ENCODE measurements at places on chromosomes 4 and X. TPM values are rescaled to one million over a fixed set of nuclear protein-coding genes. Genes with fewer than 3 reads are reported as not detected.

- H3K27me3 ChIP-seq: peaks cover 2% of the 10 kb centered on the region
- H3K27ac ChIP-seq: no peak overlapping the region
- no peaks in the 10 kb centered on the region for H3K4me1 ChIP-seq
- no peak for DNase-seq
Measured at GRCh38 chrX:50188859-50189600, 11.8 kb downstream of the AKAP4 start.

GRCh38 chr4:83356899-83357661, 22.4 kb upstream of the HPSE start:
- H3K4me1 ChIP-seq: peaks cover 22% of the 10 kb centered on the region
- DNase-seq: peak; percentile 23
- H3K27me3 ChIP-seq: no peaks in the 10 kb centered on the region

GRCh38 chr4:89365776-89366175, 58.2 kb upstream of the GPRIN3 start:
- no peaks in the 10 kb centered on the region for H3K36me3 ChIP-seq
- H3K27me3 ChIP-seq: no peaks in the 10 kb centered on the region
- DNase-seq: no peak
- no peak overlapping the region for H3K4me3 ChIP-seq

- no peaks in the 10 kb centered on the region for H3K36me3 ChIP-seq
- no peaks in the 10 kb centered on the region for H3K27me3 ChIP-seq
- peak overlapping the region; percentile 80 for H3K4me3 ChIP-seq
- peaks cover 23% of the 10 kb centered on the region for H3K4me1 ChIP-seq
- peak; percentile 33 for DNase-seq
- H3K27ac ChIP-seq: peak overlapping the region; percentile 83
Measured at GRCh38 chrX:7146703-7147412, 654 bp upstream of the STS start.

DNA sequence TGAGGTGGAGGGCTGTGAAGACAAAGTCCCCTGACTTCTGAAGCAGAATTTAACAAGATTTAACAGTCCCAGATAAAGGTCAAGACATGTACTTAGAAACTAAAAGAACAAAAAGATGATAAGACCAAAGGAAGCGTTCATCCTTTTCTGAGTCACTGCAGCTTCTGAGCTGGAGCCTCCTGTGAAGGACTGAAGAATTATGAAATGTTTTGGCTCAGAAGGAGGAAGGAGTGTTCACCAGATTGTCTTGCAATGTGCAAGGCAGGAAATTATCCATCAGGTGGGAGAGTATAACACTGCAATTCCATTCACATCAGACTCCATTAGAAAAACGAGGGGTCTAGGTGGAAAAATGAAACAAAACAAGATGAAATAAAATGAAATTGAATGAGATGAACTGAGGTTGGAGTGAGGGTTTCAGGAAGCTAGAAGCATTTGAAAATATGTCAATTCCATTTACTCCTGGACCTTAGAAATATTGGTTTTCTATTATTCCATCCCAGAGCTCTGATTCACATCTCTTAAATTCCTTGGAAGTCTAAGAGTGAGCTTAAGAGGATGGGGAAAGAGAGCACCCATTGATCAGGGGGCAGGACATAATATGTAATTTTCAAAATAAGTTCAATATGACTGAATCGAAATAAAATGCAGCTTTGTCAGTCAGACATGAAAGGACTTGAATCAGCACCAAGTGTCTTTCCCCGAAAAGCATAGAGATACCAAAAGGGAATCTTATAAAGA, 186.1 kb upstream of the LNX1 start:
- H3K27ac ChIP-seq: no peak overlapping the region
- DNase-seq: no peak
- no peaks in the 10 kb centered on the region for H3K4me1 ChIP-seq
- no peaks in the 10 kb centered on the region for H3K36me3 ChIP-seq
- no peak overlapping the region for H3K4me3 ChIP-seq

DNA sequence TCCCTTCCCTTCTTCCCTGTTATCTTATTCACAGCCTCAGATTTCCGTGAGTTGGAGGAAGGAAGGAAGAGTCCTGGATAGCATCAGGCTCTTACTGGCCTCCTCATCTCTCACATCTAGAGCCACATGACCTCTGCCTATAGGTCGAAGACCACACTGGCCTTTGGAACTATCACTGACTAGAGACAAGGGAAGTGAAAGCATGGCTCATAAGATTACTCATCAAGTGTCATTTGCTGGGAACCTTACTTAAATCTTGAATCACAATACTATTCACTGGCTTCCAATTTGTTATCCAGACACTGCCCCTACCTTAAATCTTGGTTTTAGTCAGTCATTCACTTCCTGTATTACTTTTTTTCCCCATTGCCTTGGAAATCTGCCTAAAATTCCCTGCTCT, 61.6 kb upstream of the MTMR8 start:
- H3K4me1 ChIP-seq: no peaks in the 10 kb centered on the region
- H3K27me3 ChIP-seq: no peaks in the 10 kb centered on the region
- no peak overlapping the region for H3K27ac ChIP-seq
- H3K4me3 ChIP-seq: no peak overlapping the region

DNA sequence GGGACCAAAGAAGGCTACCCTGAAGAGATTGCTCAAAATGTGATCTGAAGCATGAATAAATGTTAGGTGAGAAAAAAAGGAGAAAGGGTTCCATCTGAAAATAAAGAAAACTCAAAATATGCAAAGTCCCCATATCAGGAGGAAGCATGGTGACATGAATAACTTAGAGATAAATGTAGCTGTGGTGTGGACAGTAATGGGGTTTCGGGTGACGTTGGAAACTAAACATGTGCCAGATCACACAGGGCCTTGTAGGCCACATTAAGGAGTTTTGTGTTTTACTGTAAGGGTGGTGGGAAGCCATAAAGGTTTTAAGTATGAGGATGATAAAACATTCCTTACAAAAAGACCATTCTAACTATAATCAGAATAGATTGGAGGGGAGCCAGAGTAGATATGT, 40.3 kb upstream of the ACSL4 start:
- H3K27ac ChIP-seq: no peak overlapping the region
- no peaks in the 10 kb centered on the region for H3K36me3 ChIP-seq
- DNase-seq: no peak
- H3K4me1 ChIP-seq: peaks cover 7% of the 10 kb centered on the region

DNA sequence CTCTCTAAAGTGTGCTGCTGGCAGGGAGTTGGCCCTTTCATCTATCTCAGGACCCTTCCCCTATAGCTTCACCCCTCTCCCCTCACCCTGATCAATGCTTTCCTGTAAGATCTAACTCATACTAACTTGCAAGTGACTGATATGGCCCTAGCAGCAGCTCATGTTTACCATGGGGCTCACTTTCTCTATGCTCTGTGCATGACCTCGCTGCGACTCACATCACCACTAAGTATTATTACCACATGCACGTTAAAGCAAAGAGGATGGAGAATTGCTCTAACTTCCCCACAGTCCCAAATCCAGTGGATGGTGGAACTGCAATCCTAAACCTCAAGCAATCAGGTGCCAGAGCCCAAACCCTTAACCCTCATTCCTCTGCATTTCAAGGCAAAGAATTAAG, 626.6 kb downstream of the MID1IP1 start:
- H3K4me1 ChIP-seq: peaks cover 68% of the 10 kb centered on the region
- peak; percentile 71 for DNase-seq
- no peak overlapping the region for H3K4me3 ChIP-seq
- peak overlapping the region; percentile 92 for H3K27ac ChIP-seq

DNA sequence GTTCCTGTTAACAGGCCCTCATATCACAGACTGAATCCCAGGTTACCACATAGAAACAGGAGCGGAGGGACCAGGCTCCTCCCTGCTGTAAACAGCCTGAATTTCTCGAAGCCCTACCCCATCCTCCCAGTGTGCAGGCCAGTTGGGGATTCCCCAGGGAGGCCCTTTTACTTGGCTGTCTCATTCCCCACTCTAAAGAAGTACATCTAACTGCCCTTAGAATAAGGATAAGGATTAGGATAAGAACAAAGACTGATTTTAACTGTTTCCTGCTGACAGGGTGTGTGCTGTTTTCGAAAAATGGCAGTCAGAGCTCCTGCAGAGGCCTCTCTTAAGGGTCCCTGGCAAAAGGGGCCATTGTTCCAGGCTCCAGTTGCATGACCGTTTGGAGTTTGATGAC, 133.7 kb downstream of the PAPSS1 start:
- no peak overlapping the region for H3K4me3 ChIP-seq
- DNase-seq: no peak
- peaks cover 4% of the 10 kb centered on the region for H3K27me3 ChIP-seq
- no peaks in the 10 kb centered on the region for H3K36me3 ChIP-seq
- H3K4me1 ChIP-seq: no peaks in the 10 kb centered on the region

GRCh38 chrX:107654872-107655761, 26.8 kb downstream of the PRPS1 start:
- peaks cover 14% of the 10 kb centered on the region for H3K4me1 ChIP-seq
- H3K36me3 ChIP-seq: peaks cover 6% of the 10 kb centered on the region
- H3K4me3 ChIP-seq: no peak overlapping the region
- peak overlapping the region; percentile 73 for H3K27ac ChIP-seq

DUSP21 gene
- total RNA-seq: not detected

RGN gene
- not detected for total RNA-seq

MEPE gene
- not detected for total RNA-seq

XG gene
- total RNA-seq: not detected

SLC7A11 gene
- 3.7 TPM for total RNA-seq

NSG1 gene
- 5.6 TPM for total RNA-seq

USP46 gene
- total RNA-seq: 2.8 TPM

NDUFA1 gene
- total RNA-seq: 90.6 TPM

UGT2B17 gene
- total RNA-seq: not detected

SCML2 gene
- total RNA-seq: 2.5 TPM

Measured in activated CD8-positive, alpha-beta T cell treated with anti-CD3 and anti-CD28 coated beads for 36 hours (primary cell).